ENCODE measurements at places on chromosomes 2 and 18. TPM values are rescaled to one million over a fixed set of nuclear protein-coding genes. Genes with fewer than 3 reads are reported as not detected.

GRCh38 chr2:168320267-168320666, 72.9 kb upstream of the STK39 start:
- DNase-seq = no peak

The DOK6 gene
- total RNA-seq = not detected

The OTOS gene
- total RNA-seq = not detected

DNA sequence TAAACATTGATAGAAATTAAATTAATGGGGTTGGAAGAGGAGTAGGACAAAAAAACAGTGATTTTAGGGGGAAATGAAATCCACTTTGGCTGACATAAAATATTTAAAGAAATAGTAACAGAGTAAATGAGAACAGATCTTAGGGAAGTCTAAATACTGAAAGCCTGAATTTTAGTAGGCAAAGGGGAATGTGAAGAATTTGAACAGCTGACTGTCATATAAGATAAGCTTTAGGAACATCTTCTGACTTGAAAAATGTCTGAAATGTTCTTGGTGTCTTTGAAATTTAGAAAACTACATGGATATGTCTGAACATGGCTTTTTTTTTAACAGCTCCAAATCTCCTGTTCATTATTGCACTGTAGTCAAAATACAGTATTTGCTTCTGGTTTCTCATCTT, 150.3 kb downstream of the CALCRL start:
- DNase-seq = no peak

The CAD gene
- 123 TPM for total RNA-seq

GRCh38 chr18:57015451-57015850, 131.4 kb upstream of the BOD1L2 start:
- no peak for DNase-seq

The POTEI gene
- total RNA-seq = 3.7 TPM

The IL36B gene
- total RNA-seq = not detected

The AOX1 gene
- 0.69 TPM for total RNA-seq

DNA sequence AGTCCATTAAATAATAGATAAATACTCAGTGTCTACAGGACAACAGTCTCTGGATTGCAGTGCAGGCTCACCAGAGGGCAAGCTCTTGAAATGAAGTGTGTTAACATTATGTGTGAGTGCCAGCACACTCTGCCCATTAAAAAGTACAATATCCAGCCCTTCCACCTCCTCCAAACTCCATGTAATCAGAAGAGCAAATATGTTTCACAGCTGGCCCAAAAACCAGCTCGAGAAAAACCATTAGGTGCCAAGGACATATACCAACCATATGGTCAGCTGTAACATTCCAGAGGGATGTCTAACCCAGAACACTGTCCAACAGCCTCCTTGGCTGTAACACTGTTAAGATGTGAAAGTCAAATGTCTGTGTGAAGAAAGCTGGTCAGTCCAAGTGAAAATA, 112.2 kb downstream of the ZNF385B start:
- DNase-seq = no peak

The RALB gene
- 30.9 TPM for total RNA-seq

GRCh38 chr2:100936972-100937542, 65.0 kb upstream of the RPL31 start:
- no peak for DNase-seq

DNA sequence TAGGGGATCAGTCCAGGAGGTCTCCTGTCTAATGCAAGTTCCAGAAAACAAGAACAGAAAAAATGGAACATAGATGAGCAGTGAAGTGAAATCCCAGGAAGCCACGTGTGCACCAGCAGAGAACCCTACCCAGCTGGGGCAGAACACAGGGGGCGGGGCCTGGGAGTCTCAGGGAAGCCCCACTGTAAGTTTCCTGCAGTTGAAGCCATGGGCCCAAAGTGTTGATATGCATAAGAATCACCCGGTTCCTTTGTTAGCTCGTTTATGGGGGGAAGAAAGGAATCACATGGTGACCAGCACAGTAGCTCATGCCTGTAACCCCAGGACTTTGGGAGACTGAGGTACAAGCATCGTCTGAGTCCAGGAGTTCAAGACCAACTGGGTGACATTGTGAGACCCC, 131.3 kb downstream of the INO80D start:
- DNase-seq = no peak

DNA sequence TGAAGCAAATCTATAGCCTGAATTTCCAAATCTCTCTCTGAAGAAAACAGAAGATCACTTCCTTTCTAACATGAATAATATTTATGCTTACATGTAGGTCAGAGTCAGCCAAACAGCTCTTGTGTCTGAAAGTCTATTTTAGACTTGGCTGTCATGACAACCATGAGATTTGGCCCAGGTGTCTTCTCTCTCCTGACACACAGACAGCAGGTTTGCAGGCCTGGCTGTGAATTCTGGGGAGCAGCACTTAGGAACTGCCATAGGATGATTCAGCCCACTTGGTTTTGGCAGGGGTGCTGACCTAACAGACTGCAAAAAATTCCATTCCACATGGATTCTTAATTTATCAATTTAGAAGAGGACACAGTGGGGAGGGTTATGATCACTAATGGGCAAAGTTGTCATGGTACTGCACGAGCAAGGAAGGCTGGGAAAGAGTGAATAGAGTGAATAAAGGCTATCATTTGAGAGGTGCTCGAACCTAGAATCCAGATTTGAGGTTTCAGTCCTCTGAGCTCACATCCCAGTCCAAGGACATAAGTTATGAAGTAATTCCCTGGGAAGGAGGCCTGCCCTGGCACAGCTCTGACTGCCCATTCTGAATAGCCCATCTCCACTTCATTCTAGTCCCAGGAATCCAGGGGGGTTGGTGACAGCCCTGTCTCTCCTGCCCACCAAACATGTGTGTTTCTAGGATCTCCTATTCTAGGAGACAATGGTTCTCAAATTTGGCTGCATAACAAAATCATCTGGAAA, 453.9 kb upstream of the TRIB2 start:
- no peak for DNase-seq

DNA sequence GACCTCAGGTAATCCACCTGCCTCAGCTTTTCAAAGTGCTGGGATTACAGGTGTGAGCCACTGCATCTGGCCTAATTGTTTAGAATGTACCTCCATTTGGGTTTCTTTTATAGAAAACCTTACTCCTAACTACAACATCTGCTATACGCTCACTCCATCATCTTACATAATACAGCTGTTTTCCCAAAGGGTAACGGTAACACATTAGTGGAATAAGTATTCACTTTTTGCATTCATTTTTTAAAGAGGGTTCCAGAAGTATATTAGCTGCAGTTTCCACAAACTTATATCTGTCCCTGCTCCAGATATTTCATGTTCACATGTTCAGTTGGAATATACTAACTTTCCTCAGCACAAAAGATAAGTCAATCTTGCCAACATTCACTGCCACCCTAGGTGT, 640.1 kb upstream of the FSHR start:
- no peak for DNase-seq

DNA sequence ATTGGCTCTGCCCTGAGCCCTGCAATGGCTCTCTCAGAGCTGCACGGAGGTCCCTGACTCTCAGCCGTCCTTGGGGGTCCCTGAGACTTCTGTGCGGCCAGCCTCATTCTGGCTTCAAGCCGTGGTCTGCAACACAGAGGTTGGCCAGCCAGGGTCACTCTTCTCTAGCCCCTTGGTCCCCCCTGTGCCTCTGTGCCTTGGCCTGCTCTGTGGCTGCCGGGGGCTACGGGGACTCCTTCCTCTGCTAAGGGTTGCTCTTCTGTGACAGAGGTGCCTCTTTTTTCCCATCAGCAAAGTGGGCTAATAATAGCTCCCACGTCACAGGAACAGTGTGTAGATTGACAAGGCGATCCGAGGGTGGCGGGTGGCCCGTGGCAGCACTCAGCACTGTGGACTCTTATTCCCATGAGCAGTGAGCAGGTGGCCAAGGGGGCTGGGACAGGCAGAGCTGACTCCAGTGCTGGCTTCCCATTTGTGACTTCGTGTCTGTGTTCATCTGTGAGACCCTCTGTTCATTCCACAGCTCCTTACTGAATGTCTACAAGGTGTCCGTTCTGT, 19.4 kb downstream of the INHBB start:
- DNase-seq = no peak

GRCh38 chr2:118851650-118852049, 4.2 kb upstream of the EN1 start:
- DNase-seq = no peak

- no peak for DNase-seq
Observed at GRCh38 chr2:54470266-54470938, 14.3 kb downstream of the SPTBN1 start.

DNA sequence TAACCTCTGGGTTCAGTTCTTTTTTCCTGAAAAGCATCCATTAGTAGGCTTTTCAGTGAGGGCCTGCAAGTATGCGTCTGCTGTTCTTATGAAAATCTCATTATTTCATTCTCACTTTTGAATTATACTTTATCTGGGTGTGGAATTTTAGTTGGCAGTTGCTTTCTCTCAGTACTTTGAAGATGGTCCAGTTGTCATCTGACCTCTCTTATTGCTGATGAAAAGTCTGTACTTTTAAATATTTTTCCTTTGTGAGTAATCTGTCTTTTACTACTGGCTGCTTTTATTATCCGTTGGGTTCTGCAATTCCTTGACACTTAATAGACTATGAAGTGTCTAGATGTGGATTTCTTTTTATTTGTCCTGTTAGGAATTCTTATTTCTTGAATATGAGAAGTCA, 307.8 kb downstream of the CYP26B1 start:
- no peak for DNase-seq

GRCh38 chr2:71216501-71216900, 10.4 kb downstream of the PAIP2B start:
- no peak for DNase-seq

DNA sequence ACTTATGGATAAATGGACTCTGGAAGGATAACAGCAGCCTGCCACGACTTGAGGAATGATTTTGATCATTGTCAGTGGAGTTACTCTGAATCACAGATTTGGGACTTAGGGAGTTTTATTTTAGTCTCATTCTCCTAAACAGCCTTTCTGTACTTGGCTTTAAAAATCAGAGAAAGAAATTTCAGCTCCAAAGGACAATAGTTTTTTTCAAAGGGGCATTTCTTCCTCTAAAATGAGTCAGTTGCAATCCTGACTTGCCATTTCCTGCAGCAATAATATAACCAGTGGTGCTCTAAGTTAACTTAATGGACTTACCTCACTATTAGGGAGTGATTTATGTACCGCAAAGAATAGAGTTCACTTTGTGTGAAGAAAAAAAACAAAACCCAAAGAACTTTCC, 35.1 kb upstream of the MTX2 start:
- no peak for DNase-seq

- DNase-seq = no peak
Observed at GRCh38 chr2:9262671-9263171, 56.1 kb downstream of the ASAP2 start.

The CELF4 gene
- not detected for total RNA-seq

GRCh38 chr18:26813043-26813442, 52.5 kb downstream of the AQP4 start:
- DNase-seq = no peak

- no peak for DNase-seq
Observed at GRCh38 chr2:848099-848498, 102.5 kb upstream of the SNTG2 start.

DNA sequence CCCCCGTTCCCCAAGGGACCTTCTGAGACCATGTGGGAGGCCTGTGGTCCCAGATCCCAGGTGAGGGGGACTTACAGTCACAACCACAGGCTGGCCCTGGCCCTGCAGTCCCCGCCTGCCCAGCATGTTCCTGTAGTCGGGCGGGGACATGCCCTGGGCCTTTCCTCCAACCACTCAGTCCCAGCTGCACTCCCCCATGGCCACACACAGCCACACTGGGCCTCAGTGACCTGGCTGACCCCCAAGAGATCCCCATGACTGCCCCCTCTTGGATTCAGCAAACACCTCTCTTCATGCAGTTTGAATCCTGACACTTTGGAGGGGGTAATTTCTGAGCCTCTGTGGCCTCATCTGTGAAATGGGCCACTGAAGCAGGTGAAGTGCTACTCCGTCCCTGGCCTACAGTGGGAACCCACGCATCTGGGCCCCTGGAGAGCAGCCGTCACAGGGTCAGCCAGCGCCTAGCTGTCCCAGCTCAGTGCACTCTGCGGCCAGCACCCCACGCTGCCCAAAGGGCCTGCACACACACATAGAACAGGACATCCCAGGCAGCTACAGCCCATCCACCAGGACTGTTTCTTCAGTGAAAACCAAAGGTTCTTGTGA, 12.7 kb upstream of the ARHGEF4 start:
- DNase-seq = no peak

The CD226 gene
- 2.0 TPM for total RNA-seq

DNA sequence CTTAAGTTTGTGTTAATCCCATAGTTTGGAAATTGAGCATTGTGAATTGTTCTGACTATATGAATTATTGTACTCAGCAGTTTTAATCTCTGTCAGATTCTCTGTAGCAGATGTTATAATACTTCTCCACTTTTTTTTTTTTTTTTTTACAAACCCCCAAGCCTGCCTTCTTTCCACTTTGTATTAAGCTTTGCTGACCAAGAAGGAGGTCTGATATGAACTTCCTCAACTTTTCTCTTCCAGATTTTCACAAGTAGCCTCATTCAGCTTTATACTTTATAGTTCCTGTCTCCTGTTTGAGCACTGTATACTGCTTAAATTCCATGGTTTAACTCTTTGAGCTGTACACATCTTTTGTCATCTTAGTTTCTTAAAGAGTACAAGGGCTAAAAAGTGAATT, 105.0 kb downstream of the HAUS1 start:
- no peak for DNase-seq

GRCh38 chr18:54284981-54285785, 15.9 kb downstream of the POLI start:
- no peak for DNase-seq

GRCh38 chr18:77530732-77531131, 281.1 kb downstream of the GALR1 start:
- no peak for DNase-seq

All from K562 (cell line).